Left renal pelvis (tissue), 4 donors: ENCODE measurements at places on chromosomes 2 and 18. TPM values are rescaled to one million over a fixed set of nuclear protein-coding genes. Genes with fewer than 3 reads are reported as not detected.

The ZAP70 gene
- 2.7 TPM for polyA plus RNA-seq

The NAT8 gene
- 23.5 TPM for polyA plus RNA-seq

The SNRNP27 gene
- polyA plus RNA-seq = 73.2 TPM

The CYP27A1 gene
- polyA plus RNA-seq = 10.6 TPM
